ENCODE measurements at places on chromosomes 6 and 20.

- no peak for DNase-seq
Observed at GRCh38 chr6:114068116-114068515, 97.2 kb upstream of the HDAC2 start.

DNA sequence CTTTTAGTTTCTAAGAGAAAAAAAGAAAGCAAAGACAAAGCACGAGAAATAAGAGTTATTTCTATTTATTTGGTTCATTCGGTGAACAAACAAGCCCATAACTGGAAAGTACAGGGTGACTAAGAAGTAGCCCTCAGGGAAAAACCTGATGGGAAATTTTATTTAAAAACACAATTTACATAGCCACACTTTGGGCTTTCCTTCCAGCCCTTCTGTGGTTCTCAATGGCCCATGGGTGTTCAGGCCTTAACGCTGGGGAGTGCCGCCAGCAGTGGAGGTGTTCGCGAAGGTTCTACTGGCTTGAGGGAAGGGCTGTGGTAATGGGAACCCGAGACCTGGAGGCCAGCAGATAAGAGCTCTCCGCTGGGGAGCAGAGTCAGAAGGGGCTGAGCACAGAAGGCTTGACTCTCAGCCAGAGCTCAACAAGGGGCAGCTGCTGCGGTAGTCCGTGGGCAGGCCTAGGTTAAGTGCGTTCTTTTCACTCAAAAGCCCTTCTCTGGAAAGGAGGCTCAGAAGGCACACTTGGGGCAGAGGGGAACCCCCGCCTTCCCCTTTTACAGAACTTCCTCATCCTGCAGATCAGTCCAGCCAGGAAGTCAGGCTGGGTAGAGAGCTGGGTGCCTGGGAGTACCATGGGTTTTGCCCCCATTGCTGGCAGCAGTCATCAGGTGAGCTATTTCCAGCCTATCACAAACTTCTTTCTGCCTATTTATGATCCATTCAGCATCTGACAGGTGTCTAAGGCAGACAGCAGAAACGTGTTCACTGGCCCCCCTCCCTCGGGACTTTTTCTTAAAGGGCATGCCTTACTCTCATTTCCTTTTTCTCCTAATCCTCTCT is 8.8 kb upstream of the CD83 start:
- no peak for DNase-seq

DNA sequence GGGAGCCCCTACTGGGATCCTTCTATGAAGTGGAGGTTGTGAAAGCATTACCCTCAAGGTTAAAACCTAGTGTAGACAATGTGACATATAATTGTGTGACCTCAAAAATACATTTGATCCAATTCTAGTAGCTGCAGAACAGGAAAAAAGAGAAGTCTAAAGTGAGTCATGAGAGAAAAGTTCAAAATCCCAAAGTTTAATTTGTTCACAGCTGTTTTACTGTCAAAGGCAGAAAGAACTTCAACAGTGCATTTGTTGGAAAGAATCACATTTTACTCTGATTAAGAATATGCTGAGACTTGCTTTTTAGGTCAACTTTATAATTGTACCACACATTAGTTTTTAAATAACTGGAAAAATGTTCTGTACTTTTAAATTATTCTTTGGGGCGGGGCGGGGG is 1027.4 kb upstream of the FLRT3 start:
- DNase-seq, result no peak

- DNase-seq, result no peak
Observed at GRCh38 chr20:7773511-7773910, 166.7 kb downstream of the HAO1 start.

- peak; percentile 43 for DNase-seq
Observed at GRCh38 chr6:52389626-52390360, 27.8 kb downstream of the PAQR8 start.

DNA sequence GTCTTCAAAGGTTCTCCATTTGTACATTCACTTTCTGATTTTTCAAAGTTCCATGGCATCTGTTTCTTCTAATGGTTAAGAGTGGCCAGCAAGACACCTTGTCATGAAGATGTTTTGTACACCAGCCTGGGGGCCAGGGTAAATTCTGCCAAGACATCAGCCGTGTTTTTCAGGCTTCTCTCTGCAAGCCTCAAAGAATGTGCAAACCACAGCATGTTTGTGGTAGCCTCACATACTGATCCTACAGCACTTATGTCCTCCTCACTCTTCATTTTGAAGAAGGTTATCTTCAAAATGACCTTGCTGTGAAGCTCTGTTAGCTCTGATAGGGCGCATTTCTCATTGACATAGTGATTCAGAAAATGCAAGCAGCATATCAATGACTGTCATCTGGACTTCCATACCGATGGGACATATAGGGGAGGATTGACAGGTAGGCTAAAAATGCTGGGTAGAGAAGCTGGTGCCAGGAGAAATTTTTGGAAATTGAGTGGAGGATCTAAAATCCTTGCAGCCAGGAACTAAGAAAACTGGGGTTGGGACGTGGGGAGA is 59.3 kb upstream of the SPTLC3 start:
- DNase-seq, result no peak

DNA sequence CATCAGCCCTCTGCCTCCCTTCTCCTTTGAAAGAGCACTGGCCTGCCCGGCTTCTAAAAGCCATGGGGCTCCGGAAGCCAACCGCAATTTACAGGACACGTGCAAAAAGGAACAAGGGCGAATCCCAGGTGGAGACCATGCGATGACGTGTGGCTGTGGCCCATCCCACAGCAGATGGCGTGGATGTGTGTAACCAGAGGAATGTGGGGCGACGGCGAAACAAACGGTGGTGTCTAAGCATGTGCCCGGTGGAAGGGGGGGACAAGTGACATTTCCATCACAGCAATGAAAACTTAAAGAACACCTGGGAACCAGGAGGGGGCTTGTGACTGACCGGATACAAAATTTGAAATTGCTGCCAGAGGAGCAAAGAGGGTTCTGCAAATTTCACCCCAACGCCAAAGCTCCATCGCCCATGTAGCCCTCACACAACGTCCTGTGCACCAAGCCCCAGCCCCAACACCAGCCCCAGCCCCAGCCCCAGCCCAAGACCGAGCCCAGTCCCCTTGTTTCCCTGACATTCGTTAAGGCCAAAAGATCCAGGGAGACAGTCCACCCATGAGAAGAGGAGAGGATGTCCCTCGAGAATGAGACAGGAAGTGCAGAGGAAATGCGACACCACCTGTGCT is 159.7 kb upstream of the ZNF337 start:
- DNase-seq, result no peak

- no peak for DNase-seq
Observed at GRCh38 chr6:136547336-136547735, 2.9 kb downstream of the MAP7 start.

DNA sequence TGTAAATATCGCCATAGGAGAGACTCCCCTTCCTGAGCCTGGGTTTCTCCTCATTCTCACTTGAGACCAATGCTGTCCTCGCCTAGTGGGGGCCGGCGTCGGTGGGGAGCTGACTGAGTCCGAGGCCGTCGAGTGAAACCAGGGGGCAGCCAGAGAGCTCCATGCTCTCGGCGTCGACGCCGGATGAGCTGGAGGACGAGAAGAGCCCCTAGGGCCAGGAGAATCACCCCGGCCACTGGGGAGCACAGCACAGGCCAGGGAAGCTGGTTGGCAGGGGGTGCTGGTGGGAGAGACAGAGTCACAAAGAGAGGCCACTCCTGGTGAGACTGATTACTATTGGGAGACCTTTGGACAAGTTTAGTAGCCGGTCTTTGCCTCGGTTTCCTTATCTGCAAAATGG is 6.4 kb upstream of the GPSM3 start:
- no peak for DNase-seq

DNA sequence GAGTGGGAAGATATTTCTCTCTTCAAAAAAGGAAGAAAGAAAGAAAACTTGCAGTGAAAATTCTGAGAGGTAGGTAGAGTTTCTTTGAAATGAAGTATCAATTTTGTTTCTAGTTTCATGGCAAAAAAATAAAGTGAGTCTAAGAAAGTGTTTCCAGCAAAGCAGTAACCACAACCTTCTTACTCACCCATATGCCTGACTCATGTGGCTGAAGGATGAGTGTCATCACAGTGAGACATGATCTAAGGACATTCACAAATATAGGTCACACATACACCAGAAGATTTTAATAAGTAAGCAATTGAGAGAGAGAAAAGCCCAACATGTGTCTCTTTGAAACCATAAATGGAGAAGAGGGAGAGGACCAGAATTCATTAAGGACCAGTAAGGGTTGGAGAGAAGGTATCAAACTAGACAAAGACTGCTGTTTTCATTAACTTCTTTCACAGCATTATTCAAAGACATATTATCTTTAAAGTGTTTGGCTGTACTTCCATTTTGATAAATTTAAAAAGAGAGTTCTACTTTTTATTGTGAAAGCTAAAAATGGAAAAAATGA is 169.5 kb downstream of the FRK start:
- no peak for DNase-seq

- DNase-seq, result no peak
Observed at GRCh38 chr20:51396365-51396909, 146.1 kb downstream of the NFATC2 start.

- DNase-seq, result no peak
Observed at GRCh38 chr20:11544029-11544678, 373.5 kb upstream of the BTBD3 start.

GRCh38 chr6:106889692-106890091 is 84.8 kb downstream of the CD24 start:
- DNase-seq, result no peak

GRCh38 chr6:133892813-133893691 is 4.1 kb downstream of the TCF21 start:
- DNase-seq, result no peak

DNA sequence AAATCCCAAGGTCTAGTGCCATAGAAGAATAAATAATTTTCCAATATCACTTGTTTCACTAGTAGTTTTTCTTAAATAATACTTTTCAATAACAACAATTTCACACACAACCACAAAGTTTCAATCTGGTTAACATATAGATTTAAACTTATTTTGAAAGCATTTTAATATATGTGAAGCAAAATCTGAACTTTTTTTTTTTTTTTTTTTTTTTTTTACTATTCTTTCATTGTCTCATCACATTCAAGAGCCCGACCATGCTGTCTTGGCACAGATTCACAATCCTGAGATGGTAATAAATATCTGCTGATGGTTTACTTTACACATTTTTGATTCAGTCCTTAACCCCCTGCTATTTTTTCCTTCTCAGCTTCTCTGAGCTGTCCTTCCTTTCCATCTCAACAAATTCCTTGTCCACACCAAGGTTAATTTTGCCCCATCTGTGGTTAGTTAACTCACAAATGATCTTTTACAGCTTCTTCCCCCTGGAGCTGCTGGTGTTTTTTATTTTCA is 262.8 kb downstream of the TMEM242 start:
- DNase-seq, result no peak

DNA sequence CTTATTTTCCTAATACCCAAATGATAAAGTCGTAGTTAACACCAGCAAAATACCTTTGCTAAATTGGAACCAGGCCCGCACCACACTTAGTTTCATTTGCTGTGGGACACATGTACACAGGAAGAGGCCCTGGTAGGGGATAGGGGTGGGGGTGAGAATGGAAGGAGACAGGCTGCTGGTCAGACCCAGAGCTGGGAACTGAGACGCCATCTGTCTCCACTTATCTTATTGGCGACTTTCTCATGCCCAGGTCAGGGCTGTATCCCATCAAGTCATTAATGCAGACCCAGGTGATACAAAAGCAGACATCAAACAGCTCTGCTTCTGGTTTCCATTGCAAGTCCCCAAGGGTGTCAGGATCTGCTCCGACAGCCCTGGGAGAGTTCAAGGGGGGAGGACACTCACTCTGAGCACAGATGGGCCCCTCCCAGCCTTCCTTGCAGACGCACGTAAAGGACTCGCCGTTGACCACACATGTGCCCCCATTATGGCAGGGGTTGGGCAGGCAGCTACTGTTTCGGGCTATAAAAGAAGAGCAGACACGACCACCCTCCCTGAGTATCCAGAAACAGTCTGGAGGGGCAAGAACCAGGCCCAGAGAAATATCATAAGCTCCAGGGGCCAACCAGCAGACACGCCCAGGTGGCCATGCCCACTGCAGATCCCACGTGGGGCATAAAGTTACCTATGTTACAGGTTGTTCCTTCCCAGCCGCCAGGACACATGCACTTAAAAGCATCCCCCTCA is 29.2 kb downstream of the JAG1 start:
- no peak for DNase-seq

DNA sequence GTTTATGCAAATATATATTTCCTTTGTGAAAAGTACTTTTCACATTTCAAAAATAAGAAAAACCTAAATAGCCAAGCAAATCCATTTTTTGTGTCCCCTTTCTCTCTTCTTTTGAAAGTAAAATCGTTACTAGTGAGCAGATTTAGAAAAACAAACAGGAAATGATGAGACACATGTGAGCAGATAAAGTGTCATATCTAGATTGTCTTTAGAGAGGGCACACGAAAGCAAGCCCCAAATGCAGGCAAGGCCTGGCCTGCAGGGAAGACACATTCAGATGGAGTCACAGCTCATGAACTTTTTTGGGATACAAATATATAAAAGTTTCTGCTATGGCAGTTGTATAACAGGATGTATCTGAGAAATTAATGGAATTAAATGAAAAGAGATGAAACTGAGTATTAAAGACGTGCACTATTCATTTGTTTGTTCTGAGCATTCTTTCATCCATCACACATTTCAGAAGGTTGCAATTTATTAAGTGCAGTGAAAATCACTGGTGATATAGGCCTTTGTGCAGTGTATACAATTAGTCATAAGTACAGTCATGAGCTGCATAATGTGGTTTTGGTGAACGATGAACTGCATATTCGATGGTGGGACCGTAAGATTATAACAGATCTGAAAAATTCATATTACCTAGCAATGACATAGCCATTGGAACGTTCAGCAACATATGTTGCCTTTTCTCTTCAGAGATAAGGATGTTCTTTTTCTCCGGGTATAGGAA is 101.4 kb downstream of the PACRG start:
- no peak for DNase-seq
